ENCODE measurements at places on chromosomes 7 and 10. TPM values are rescaled to one million over a fixed set of nuclear protein-coding genes. Genes with fewer than 3 reads are reported as not detected.

Gene LIPN
- not detected for polyA plus RNA-seq

GRCh38 chr10:15181576-15182156, 13.2 kb upstream of the NMT2 start:
- no peak for DNase-seq

Gene LGI1
- polyA plus RNA-seq: 0.13 TPM

GRCh38 chr7:40162516-40162915, 27.7 kb downstream of the SUGCT start:
- DNase-seq: no peak

Gene DPYSL4
- 10.9 TPM for polyA plus RNA-seq

- no peak for DNase-seq
Measured at GRCh38 chr10:75971402-75972211, 540.2 kb downstream of the LRMDA start.

GRCh38 chr10:11208908-11209829, 191.5 kb downstream of the CELF2 start:
- no peak for DNase-seq

DNA sequence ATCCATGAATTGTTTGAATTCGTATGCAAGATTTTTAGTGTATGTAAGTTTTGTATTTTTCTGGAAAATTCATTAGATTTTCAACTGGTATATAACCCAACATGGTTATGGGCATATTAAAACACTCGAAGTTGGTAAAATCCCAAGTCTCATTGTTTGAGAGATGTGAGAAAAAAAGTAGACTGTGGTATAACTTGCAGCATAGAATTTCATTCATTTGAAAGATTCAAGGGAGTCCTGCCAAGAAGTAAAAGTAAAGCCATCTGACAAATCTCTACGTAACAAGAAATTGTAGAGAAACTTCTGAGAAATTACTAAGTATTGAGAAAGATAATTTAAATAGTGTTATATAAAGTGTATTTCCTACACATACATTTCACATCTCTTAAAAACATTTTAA, 40.2 kb downstream of the SEMA3E start:
- DNase-seq: no peak

Gene MMP21
- polyA plus RNA-seq: 1.2 TPM

GRCh38 chr10:71697938-71698709, 21.5 kb downstream of the C10orf105 start:
- no peak for DNase-seq

GRCh38 chr10:35545878-35546590, 59.1 kb upstream of the GJD4 start:
- no peak for DNase-seq

Gene CALML3
- polyA plus RNA-seq: 0.87 TPM

GRCh38 chr7:139683137-139683921, 94.5 kb downstream of the HIPK2 start:
- DNase-seq: no peak

GRCh38 chr7:111578754-111579153, 16.5 kb upstream of the IMMP2L start:
- no peak for DNase-seq

Data from left lung (tissue), 14 donors.